ENCODE measurements at places on chromosomes 3 and 15. TPM values are rescaled to one million over a fixed set of nuclear protein-coding genes. Genes with fewer than 3 reads are reported as not detected.

DNA sequence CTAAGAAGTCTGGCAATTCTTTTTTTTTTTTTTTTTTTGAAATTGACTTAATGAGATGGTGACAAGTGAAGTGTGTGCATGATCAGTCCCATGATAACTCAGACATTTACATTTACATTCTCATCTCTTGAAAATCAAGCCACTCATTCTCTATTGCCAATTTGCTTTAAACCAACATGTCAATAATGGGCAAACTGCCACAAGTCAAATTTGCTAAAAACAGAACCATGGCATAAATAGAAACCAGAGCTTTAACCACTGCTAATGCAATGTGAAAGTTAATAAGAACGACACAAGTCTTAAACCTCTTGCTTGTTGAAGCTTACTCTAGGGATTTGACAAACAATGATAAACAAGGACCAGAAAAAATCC, 12.0 kb upstream of the COL8A1 start:
- no peak for DNase-seq

SCAANT1 gene
- not detected for total RNA-seq

GRCh38 chr15:101446518-101447167, 42.9 kb downstream of the PCSK6 start:
- DNase-seq, result no peak

DNA sequence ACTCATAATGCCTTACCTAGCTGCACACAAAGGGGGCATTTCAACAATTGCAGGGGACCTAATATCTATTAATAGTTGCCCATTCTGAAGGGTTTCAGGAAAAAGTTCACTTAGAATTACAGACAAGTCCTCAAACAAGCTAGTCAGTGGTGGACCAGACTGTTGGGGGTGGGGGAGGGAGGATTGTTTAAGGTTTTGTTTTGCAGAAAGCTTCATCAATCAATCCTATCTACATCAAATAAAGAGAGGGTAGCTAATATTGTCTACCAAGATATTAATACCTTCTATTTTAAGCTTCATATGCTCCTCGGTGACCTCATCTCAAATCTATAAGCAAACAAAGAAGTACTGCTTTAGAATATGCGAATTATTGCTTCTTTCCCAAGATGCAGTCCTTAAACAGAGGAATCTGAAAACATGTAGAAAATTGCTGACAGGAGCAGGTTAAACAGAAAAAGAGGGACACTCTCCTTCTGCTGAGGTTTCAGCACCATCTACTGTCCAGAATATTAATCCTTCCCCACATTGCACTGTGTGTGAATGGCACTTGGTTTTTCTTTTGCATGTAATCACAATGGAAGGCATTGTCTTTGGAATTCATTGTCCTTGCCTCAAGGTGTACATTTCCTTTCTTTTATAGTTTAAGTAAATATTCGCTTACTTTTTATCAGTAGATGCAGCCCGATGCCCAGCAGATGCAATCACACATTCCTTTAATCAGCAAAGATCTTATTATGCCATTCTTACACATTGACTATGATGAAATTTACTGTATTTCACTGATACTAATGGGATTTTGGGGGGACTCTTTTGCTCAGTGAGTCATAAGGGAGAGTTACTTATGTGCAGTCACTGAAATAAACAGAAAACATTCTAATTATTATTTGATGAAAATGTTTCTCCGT, 94.7 kb downstream of the IL5RA start:
- no peak for DNase-seq

DNA sequence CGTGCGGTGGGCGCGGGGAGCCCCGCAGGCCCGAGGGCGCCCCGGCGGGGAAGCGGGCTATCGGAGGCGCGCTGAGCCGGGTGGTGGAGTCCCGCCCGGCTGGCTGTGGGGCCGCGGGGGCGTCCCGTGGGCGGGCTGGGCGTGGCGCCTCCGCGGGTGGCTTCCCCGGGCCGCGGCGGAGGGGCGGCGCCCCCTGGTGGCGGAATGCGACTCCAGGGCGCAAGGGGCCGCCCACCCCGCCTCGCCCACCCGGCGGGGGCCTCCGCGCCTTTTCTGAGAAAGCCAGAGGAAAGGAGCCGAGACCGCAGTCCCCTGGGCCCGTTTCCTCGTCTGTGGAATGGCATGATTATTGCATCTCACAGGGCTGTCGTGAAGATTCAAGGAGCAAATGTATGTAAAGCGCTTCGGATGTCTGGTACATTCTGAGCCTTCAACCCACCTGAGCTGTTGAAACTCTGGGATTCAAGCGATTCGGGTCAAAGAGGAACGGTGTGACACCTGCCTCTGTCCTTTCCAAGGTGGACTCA, 31.9 kb upstream of the RAB6B start:
- no peak for DNase-seq

DNA sequence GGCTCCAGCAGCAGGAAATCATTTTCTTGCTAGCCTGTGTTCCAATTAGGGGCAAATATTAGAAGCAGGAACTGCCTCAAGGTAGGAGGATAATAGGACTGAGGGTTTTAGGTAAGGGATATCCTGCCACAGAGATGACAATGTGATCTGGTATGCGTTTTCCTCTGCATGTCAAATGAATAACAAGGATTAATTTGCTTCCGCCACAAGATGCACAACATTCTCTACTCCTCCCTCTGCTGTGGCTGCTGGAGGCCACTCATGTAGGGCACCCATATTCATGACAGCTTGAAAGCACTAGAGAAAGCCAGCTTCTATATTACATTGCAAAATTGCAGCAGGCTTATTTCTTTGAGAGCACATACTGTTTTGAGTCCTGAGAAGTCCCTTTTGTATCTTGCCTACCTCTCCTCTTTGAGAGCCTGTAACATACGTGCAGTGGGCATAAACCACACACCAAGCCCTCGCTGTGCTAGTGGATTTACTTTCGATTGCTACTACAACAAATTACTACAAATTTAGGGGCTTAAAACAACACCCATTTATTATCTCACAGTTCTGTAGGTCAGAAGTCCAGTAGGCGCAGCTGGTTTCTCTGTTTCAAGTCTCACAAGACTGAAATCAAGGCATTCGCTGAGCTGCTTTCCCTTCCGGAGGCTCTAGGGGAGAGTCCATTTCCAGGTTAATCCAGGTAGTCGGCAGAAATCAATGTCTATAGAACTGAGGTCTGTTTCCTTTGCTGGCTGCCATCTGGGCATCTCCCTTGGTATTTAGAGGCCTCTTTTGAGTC, 5.9 kb upstream of the CD47 start:
- DNase-seq, result no peak

GOLGA8O gene
- total RNA-seq, result 1.1 TPM

- DNase-seq, result no peak
Observed at GRCh38 chr15:75069301-75069925, 46.0 kb downstream of the PPCDC start.

DYNC1LI1 gene
- total RNA-seq, result 25.3 TPM

DNA sequence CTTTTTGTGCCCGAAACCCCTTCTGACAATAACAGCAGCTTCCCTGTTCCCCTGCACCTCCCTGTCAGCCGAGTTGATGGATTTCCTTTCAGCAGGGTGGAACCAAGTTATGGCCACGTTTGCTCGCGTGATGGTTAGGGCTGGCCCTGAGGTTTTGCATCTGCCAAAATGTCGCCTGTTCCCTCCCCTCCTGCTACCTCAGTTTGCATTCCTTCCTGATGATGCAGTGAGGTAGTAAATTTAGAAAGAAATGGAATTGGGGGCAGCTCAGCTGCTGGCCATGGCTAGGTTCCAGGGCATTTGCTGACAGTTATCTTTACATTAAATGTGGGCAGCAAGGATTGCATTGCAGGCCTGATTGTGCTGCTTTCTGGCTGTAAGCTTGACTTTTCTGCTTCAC, 13.2 kb downstream of the LIMD1 start:
- DNase-seq, result no peak

DNA sequence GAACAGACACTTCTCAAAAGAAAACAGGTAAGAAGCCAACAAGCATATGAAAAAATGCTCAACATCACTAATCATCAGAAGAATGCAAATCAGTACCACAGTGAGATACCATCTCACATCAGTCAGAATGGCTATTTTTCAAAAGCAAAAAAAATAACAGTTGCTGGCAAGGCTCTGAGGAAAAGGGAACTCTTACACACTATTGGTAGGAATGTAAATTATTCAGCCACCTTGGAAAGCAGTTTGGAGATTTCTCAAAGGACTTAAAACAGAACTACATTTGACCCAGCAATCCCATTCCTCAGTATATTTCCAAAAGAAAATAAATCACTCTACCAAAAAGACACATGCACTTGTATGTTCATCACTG, 95.6 kb downstream of the APBA2 start:
- DNase-seq, result no peak

DNA sequence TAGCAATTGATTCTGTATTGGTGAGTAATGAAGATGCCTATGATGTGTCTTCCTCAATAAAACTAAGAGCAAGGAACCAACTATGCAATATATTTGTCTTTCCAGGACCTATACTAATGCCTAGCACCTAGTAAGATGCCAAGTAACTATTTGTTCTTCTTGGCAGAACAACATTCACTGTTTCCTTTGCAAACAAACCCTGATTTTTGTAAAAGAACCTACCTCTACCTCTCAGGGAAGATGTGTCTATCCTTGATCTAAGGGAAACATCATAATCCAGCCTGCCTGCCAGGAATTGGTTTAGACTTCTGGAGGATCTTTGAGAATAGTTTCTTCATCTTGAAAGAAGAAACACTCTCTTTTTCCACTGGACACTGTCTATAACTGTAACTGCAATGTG, 3.8 kb upstream of the ADPRH start:
- DNase-seq, result no peak

ZNF717 gene
- 15.1 TPM for total RNA-seq

- no peak for DNase-seq
Observed at GRCh38 chr15:31062310-31062847, 39.1 kb downstream of the TRPM1 start.

DNA sequence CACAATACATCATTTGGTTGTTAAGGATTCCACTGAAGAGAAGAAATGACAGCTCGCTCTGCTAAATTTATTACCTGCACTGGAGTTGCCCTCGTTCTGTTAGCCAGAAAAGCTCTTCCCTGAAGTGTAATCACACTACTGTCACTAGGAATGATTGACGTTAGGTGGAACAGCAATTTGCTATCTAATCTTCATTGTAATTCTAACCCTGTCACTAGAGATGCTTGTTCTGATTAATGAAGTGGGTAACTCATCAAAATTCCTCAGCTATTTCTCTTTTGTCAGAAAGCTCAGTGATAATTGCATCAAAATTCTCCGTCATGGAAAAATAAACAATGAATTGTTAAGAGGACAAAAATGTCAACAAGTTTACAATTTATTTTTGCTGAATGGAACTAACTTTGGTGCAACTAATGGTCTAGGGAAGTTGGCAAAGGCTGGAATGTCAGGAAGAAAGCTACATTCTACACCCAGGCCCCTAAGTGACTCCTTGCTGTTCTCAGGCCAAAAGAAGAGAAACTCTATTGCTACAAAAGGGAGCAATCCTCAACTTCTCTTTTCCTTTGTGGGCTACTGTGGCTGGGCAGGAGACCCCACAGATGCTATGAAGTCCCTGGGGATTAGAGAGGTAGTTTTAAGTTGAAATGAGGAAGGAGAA, 34.1 kb downstream of the CCDC191 start:
- no peak for DNase-seq

GRCh38 chr3:179404307-179404706, 47.0 kb downstream of the GNB4 start:
- no peak for DNase-seq

GRCh38 chr3:52891164-52891563, 6.2 kb downstream of the STIMATE start:
- no peak for DNase-seq

DNA sequence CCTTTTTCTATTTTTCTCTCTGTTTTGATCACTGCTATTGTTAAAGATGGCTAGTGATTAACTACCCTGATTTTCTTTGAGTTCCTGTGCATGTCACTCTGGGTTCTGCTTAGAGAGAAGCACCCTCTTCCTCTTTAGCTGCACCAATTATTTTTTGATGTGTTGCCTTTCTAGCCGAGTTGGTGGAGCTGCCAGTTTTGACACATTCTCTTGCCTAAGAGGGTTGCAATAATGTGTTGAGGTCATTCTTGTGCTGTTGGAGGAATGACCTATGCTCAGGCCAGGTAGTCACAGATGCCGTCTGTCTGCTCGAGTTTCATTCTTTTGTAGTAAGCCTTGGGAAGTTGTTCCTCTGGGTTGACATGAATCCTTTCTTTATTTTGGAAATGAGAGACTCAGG, 84.6 kb upstream of the DPH6 start:
- DNase-seq, result no peak

GRCh38 chr3:113948015-113948917, 453 bp downstream of the ZDHHC23 start:
- DNase-seq, result no peak

DNA sequence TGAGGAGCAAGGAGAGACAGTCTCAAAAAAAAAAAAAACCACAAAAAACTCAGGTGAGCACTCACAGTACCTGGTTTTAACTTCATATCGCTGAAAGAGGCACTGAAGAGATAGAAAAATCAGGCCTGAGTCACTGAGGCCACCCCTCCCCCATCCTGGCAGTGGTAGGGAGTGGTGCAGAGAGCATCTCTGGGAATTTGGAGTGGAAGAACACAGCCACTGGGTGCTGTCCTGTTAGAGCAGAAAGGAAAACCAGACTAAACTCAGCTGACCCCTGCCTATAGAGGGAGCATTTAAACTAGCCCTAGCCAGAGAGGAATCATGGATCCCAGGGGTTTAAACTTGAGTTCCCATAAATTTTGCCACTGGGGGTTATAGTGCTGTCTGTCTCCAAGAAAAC, 22.2 kb upstream of the DNAJC13 start:
- no peak for DNase-seq

RNU6-1 gene
- not detected for total RNA-seq

CAMK1 gene
- total RNA-seq, result 40.0 TPM

GRCh38 chr3:43290956-43291355, 4.6 kb downstream of the SNRK start:
- no peak for DNase-seq

- no peak for DNase-seq
Observed at GRCh38 chr3:14425581-14426304, 23.3 kb downstream of the SLC6A6 start.

EPHB1 gene
- 3.4 TPM for total RNA-seq

- no peak for DNase-seq
Observed at GRCh38 chr15:67136802-67137201, 71.4 kb downstream of the SMAD3 start.

GRCh38 chr3:69359339-69359893, 26.5 kb downstream of the FRMD4B start:
- no peak for DNase-seq

DNA sequence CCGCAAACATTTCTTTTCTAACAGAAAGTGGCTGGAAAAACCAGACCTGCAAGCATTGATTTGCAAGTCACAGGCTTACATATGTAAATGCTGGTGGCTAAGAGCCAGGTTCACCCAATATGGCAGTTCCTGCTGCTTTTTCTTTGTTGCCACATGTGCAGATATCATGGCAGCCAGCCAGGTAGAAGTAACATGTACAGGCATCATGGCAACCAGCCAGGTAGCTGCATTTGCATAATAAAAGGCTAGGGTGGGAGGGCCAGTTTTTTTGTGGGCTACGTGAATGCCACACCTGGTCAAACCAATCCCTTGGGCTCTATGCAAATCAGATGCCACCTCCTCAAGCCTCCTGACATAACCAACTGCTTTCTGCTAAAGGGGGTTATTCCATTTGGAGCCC, 2.8 kb upstream of the SMCO1 start:
- DNase-seq, result no peak
